ENCODE measurements at places on chromosomes 5 and 9.

DNA sequence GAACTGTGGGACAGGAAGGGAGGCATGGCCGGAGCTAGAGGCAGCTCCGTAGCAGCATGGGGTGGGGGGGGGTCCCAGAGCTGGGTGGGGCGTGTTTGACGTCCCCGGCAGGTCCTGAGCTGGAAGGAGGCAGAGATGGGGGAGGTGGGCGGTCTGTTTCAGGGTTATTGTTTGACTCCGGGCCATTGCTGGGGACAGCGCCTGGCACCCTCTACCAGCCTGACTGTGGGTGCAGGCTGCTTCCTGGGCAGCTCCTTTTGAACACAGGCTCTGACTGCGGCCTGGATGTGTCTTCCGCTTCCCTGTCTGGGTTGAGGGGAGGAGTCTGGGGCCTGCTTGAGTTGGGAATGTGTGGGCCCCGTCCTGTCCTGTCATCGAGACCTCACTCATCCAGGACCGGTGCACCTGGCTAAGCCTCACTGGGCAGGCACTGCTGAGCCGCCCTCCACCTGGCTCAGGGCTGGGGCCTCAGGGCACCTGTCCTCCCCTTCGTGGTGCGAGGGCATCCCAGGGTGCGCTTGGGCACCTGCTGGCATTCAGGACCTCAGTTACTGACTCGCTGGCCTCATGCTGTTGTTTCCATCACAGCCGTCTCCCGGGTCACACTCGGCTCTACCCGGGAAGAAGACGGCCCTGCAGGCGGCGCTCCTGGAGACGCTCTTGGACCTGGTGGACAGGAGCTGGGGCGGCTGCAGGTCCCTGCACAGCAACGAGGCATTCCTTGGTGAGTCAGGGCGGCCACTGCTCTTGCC, 26.5 kb downstream of the CEP72 start:
- no peak for DNase-seq

- no peak for DNase-seq
Observed at GRCh38 chr5:140468188-140468587, 66.6 kb downstream of the ANKHD1 start.

DNA sequence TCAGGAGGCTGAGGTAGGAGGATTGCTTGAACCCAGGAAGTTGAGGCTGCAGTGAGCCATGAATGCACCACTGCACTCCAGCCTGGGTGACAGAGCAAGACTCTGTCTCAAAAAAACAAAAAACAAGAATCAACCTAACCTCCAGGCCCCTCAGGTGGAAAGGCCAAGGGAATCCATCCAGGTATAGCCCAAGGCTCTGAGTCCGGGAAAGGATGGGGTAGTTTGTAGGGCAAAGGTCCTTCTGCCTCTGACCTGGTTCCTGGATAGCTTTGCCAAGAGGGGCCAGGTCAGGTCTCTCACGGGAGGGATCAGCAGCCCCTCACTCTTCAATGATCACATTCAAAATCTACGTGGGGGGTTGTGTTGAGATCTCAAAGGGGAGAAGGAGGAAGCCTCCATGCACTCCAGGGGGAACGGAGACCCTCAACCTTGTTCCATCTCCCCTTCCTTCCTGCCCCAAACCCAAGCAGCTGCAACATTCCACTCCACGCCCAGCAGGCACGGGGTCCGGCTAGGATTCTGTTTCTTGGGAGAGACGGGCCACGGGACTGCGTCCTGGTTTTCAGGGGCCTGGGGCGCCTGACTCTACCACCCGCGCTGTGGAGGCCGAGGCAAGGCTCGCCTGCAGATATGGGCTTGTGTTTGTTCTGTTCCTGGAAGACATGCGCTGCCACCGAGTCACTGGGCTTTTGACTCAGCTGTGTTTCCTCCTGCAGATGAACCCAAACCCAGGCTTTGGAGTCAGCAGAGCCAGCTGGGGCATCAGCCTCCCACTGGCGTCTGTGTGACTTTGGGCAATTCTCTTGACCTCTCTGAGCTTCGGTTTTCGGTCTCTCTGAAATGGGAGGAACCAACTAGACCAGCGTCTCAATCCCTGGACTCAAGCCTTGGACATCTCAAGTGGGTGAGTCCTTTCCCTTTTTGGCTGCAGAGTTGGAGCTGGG, 35.5 kb downstream of the PLPP7 start:
- DNase-seq = no peak

GRCh38 chr5:149628221-149628620, 46.9 kb downstream of the ARHGEF37 start:
- DNase-seq = no peak

DNA sequence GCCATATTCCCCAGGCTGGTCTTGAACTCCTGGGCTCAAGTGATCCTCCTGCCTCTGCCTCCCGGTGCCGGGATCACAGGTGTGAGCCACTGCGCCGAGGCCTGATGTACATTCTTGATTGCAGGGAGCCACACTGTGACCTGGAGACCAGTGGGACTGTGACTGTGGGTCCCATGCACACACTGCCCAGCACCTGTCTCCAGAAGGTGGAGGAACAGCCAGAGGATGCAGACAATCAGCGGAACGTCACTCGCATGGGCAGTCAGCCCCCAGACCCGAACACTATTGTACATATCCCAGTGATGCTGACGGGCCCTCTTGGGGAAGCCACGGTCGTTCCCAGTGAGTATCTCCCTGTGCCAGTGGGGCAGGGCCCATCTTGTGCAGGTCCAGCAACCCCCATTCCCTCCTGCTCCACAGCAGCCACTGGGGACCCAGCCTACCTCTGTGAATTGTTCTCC, 147.3 kb downstream of the CACNA1B start:
- no peak for DNase-seq

GRCh38 chr5:176837707-176838115, 27.4 kb downstream of the UNC5A start:
- DNase-seq = no peak

DNA sequence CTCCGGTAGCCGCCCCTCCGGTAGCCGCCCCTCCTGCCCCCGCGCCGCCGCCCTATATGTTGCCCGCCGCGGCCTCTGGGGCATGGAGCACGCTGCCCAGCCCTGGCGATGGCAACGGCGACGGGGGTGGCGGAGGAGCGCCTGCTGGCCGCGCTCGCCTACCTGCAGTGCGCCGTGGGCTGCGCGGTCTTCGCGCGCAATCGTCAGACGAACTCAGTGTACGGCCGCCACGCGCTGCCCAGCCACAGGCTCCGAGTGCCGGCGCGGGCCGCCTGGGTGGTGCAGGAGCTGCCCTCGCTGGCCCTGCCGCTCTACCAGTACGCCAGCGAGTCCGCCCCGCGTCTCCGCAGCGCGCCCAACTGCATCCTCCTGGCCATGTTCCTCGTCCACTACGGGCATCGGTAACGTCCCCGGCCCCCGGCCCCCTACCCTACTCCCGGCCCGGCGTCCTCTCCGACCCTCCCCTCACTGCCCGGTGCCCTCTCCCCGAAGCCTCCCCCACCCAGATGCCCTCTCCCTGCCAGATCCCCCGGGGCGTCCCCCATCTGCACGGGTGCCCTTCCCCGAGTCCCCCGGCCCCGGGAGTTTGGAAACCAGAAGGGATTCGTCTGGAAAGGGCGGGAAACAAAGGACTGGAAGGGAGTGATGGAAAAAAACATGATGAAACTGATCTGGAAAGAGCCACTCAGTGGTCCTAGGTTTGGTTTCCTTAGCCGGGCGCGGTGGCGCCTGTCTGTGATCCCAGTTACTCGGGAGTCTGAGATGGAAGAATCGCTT, 417 bp downstream of the SRD5A1 start:
- DNase-seq = peak; percentile 36

DNA sequence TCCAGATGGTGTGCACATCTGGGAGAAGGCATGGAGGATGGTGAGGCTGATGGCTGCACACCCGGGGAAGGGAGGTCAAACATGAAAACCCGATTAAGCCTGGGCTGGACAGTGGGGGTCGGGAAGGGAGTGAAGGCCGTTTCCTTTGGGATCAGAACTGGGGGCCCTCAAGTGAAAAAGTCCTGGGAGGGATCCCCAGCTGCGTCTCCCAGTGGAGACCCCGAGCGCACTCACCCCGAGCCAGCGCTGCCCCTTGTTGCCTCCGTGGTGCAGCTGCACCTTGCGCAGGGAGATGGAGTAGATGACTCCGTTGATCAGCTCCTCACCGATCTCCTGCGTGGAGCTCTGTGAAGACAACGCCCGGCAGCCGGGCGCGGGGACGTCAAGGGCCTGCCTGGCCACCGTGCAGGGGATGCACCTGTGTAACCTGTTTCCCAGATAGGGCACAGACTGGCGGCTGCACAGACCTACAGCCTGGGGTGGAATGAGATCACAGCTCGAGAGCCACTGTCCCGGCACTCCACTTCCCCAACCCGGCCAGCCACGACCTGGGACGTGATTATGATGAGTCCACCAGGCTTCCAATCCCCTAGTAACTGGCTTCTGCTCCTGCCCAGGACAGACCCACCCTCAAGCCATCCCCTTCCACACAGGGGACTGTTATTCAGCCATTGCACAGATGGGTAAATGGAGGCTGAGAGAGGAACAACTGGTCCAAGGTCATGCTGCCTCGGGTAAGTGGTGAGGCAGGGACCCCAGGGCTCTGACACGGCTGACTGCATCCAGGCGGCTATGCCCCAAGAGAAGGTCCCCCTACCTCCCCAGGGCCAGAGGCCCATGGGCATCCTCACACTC, 9.0 kb downstream of the RALGDS start:
- DNase-seq = no peak

- no peak for DNase-seq
Observed at GRCh38 chr5:132767150-132767549, 9.9 kb downstream of the SEPTIN8 start.

Measured in SHP77 treated with DMSO at 0.1 percent for 48 hours (cell line).